Forelimb muscle (tissue), 1 donor: ENCODE measurements at places on chromosomes 1 and 21. TPM values are rescaled to one million over a fixed set of nuclear protein-coding genes. Genes with fewer than 3 reads are reported as not detected.

Gene ALPL
- 3.0 TPM for polyA plus RNA-seq

Gene MROH7
- polyA plus RNA-seq, result 6.0 TPM

DNA sequence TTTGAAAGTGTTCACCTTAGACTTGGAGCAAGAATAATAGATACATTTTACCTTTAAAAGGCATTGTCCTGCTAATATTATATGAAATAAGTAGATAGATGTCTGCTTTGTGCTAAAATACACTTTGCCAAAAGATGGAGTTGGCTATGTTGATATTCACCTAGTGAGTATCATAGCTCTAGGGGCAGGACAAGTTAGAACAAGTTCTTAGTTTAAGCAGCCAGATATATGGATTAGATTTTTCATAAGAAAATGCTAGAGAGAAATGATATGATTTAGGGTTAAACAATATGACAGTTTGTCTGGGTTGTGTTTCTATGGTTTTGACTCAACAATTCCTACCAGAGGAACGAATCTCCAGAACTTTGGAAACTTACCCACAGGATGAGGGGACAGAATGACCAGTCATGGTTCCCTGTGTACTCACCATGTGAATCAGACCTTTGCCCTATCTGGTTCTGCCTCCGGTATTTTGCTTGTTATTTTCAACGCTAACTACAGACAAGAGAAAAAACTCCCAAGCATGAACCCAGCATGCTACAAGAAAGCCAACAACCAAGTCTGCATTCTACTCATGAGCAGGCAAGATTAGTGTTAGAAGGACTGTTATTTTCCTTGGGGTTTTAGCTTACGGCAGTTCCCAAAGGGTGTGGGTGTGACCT, 1.7 kb downstream of the F5 start:
- no peak for DNase-seq

- no peak for DNase-seq
Measured at GRCh38 chr1:29330856-29331255, 94.5 kb downstream of the PTPRU start.

GRCh38 chr1:67590329-67590728, 94.7 kb upstream of the GADD45A start:
- no peak for DNase-seq

Gene AGBL4
- 0.15 TPM for polyA plus RNA-seq

Gene FCRLB
- 0.40 TPM for polyA plus RNA-seq

Gene LCE1C
- not detected for polyA plus RNA-seq

Gene AKT3
- 17.5 TPM for polyA plus RNA-seq

- no peak for DNase-seq
Measured at GRCh38 chr1:89274411-89274857, 1.8 kb upstream of the GBP5 start.

DNA sequence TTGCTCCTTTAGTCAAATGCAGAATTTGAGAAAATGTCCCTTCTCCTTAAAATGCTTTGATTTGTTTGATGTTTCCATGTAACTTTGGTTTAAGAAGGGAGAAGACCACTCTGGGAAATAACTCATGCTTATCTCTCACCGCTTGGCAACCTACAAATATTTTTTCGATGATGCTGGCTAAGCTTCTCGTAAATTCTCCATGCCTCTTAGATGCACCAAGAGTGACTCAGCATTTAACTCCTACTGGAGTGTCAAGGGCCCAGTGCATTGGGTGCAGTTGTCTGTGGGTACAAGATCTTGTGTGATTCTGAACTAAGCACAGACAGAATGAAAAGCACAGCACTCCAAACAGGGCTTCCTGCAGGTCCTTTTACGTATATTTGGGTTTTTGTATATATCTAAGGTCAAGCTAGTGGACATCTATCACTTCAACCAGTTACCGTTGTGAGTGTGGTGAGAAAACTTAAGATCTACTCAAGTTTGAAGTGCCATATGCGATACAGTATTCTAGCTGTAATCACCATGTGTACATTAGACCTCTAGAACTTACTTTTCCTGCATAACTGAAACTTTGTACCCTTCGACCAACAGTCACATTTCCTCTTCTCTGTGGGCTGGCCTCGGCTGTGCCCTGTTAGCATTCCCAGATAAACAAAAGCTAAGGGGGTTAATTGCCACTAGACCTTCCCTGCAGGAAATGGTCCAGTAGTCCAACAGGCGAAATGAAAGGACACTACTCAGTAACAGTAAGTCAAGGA, 55.8 kb downstream of the COL18A1 start:
- no peak for DNase-seq

Gene LAMC1
- 249 TPM for polyA plus RNA-seq

Gene SMPDL3B
- 0.23 TPM for polyA plus RNA-seq

Gene ADORA1
- 5.3 TPM for polyA plus RNA-seq

Gene L1TD1
- polyA plus RNA-seq, result 0.80 TPM

Gene SAMSN1
- polyA plus RNA-seq, result 1.4 TPM

- no peak for DNase-seq
Measured at GRCh38 chr1:180616439-180616838, 15.4 kb upstream of the XPR1 start.

Gene KCNN3
- 10.1 TPM for polyA plus RNA-seq

Gene TRMT1L
- polyA plus RNA-seq, result 15.1 TPM

Gene SPOCD1
- polyA plus RNA-seq, result 0.32 TPM

GRCh38 chr1:167790117-167790516, 68.3 kb downstream of the MPZL1 start:
- DNase-seq, result no peak

DNA sequence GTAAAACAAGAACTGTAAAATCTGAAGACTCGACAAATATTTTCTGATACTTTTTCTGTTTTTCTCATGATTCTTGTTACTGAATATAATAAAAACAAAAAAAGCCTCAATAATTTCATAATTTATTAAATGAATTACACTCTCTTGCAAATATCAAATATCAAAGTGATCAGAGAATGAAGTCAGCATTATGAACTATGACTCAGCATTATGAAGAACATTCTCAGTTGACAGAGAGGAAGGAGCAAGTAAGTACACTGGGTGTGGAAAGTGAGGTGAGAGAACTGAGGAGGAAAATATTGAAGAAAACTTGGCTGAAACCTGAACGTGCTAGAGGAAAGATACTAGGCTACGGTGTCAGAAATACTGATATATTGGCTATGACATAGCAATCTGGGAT, 529.5 kb downstream of the KCNT2 start:
- no peak for DNase-seq

DNA sequence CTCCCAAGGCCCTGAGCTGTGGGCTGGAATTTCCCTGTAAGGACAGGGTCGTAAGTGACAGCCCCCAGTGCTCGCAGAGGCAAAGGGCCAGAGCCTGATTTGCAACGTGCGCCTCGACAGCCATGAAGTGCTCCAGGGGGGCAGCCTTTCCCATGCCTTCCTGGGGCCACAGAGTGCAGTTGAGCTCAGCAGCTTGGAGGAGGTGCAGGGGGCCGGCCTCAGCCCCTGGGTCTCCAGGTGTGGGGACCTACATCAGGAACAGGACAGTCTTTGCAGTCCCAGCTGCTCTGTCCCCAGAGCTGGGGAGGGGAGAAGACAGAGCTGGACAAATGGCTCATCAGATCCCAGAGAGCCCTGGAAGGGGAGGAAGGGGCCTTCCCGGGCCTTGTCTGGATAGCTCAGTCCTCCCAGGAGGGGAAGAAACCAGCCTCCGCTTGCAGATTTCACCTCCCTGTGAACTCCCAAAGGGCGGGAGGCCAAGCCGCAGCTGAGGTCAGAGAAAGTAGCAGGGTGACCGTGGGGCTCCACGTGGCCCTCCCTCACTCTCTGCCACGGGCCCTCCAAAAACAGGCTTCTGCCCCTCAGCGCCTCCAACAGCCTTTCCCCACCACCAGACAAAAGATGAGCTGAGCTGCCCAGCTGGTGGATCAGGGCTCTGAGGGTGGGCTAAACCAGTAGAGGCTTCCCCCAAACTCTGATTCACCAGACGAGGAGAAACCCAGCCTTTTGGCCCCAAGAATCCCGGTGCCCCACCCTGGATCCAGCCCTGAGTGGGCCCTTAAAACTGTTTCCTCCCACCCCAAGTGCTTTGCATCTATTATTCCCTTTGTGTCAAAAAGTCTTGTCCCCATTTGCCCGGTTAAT, 76.5 kb downstream of the DHRS3 start:
- DNase-seq, result no peak

Gene AK4
- 6.8 TPM for polyA plus RNA-seq

GRCh38 chr1:67853704-67854103, 20.4 kb upstream of the GNG12 start:
- DNase-seq, result no peak

Gene HES3
- not detected for polyA plus RNA-seq

GRCh38 chr1:224534731-224535130, 81.4 kb upstream of the CNIH3 start:
- no peak for DNase-seq

- no peak for DNase-seq
Measured at GRCh38 chr21:38631206-38631605, 132.9 kb upstream of the ERG start.

Gene DYRK3
- polyA plus RNA-seq, result 3.6 TPM

GRCh38 chr1:39590546-39590945, 14.0 kb upstream of the PABPC4 start:
- no peak for DNase-seq
